Central memory CD8-positive, alpha-beta T cell (primary cell): ENCODE measurements at places on chromosomes 1 and 21.
A peak's percentile ranks its signal among the peaks of the same experiment; 100 is the strongest.

GRCh38 chr1:62476525-62477219 is 39.8 kb downstream of the USP1 start:
- no peak overlapping the region for H3K27ac ChIP-seq
- peaks cover 12% of the 10 kb centered on the region for H3K36me3 ChIP-seq
- no peak for DNase-seq
- H3K4me3 ChIP-seq, result no peak overlapping the region
- H3K4me1 ChIP-seq, result no peaks in the 10 kb centered on the region
- no peaks in the 10 kb centered on the region for H3K27me3 ChIP-seq

DNA sequence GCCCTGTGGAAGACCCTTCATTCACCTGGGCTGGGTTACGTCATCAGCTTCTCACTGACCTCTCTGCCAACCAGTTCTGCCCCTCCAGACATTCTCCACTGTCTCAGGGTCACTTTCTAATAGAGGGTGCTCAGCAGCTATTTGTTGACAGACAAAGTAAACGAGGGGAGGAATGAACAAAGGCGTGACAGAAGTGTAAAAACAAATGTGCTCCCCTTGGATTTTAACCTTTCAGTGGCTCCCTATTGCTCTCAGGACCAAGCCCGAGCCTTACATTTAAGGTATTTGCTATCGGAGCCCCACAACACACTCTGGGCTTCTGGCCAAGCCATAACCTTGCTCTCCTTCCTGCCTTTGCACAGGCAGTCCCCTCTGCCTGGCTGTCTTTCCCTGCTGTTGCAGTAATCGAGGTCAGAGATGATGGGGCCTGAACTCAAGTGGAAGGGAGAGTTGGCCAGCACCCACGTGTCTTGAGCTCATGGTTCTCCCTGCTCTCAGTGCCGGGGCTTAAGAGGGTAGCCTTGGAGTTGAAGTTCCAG is 9.3 kb upstream of the MARCKSL1 start:
- DNase-seq, result no peak
- no peak overlapping the region for H3K4me3 ChIP-seq
- H3K4me1 ChIP-seq, result peaks cover 46% of the 10 kb centered on the region
- H3K27ac ChIP-seq, result peak overlapping the region; percentile 62
- no peaks in the 10 kb centered on the region for H3K36me3 ChIP-seq

DNA sequence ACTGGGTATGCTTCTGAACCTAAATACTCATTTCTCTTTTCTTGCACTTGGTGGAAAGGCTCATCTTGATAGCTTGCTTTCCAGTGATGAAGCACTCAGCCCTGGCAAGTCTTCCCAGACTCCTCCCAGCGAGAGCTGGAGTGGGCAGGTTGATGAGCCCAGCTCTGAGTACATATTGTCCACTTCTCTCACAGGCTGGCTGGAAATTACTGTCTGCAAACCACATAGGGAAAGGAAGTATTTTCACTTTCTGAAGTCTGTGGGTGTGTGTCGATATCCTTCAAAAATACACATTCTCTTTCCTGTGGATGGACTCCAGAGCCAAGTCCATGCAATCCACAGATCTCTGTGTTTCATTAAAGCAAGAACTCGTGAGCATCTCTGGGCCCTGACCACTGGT is 38.7 kb upstream of the CNTN2 start:
- peaks cover 1% of the 10 kb centered on the region for H3K36me3 ChIP-seq
- H3K27me3 ChIP-seq, result peaks cover 55% of the 10 kb centered on the region
- H3K4me3 ChIP-seq, result no peak overlapping the region
- no peak for DNase-seq
- no peak overlapping the region for H3K27ac ChIP-seq

DNA sequence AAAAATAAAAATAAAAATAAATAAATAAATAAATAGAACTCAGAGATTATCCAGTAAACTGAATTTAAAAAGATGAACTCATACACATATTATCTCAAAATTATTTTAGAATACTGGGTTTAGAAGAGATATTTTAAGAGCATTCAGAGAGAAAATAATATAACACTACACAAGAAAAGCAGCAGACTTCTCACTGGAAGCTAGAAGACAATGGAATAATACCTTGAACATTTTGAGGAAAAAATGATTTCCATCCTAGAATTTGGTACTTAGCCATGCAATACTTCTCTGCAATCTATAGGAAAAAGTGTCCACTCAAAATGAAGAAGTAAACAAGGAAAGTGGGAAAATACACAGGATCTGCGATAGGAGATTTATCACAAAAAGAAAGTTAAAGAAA is 24.2 kb downstream of the TRMT1L start:
- H3K36me3 ChIP-seq, result peaks cover 43% of the 10 kb centered on the region
- no peaks in the 10 kb centered on the region for H3K4me1 ChIP-seq
- DNase-seq, result no peak
- no peak overlapping the region for H3K27ac ChIP-seq

DNA sequence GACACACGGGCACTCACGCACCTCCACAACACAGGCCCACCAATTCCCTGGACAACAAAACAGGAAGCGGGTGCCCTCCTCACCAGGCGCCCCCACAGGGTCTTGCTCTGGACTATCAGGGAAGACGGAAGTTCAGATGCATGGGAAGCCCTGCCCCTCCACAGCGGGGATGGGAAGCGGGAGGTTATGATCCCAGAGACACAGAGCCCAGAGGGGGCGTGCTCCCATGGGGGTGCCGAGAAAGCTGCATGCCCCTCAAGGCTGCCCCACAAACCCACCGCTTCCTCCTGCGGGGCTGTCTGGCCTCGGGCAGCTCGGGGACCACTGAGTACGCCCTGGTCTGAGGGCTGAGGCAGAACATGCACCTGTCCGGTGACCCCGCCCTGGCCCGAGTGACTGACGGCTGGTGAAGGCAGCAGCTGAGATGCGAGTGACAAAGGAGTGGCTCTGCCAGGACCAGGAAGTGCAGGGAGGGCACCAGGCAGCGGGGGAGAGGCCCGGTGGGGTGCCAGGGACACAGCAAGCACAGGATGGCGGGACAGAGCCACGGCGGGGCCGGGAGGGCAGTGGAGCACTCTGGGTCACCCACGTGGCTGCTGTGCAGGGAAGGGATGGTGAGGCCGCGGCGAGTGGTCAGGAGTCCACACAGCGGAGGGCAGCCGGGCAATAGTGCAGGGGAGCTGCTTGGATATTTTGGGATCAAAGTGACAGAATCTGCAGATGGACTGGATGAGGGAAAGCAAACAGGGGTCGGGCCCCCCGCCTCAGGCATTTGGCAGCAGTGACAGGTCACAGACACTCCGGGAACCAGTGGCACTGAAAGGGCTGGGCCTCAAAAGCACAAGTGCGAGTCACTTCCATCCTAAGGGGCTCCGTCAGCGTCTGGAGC is 18.6 kb downstream of the NADK start:
- peak overlapping the region; percentile 78 for H3K27ac ChIP-seq
- no peaks in the 10 kb centered on the region for H3K4me1 ChIP-seq
- peaks cover 44% of the 10 kb centered on the region for H3K36me3 ChIP-seq
- H3K4me3 ChIP-seq, result no peak overlapping the region
- DNase-seq, result no peak

DNA sequence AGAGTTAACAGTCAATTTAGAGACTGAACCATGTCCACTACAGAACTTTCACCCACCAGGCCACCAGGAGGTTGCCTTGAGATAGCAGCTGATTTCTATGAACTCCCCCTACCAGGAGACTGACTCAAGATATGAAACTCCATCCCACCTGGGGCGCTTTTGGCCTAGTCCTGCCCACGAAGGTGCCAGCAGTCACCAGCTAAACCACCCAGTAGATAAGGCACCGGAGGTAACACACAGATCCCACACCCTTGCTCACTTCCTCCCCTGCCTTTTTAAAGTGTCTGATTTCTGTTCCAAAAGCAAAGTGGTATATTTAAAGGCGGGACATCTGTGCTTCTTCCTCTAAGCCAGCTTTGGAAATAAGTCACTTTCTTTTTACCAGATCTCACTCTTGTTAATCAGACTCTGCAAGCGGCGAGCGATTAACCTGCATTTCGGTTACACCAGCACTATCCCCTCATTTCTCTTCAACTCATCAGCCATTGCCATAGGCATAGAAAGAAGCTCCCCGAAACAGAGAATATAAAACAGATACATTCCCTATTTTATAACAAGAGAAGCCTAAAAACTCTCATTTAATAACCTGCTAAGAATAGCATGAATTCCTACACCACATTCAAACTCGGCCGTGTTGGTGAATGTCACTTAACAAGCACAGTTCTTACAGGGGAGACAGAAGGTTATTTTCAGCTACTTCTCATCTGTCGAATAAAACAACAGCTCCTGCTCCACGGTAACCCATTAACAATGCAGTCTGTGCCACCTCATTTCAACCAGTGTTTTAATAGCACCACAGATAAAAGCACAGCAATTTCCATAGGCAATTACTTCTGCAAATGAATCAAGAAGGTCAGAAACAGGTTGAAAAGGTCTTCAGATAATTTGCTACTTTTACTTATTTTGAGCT is 318.1 kb downstream of the KCNH1 start:
- H3K4me3 ChIP-seq, result no peak overlapping the region
- H3K27ac ChIP-seq, result no peak overlapping the region
- DNase-seq, result no peak
- H3K4me1 ChIP-seq, result no peaks in the 10 kb centered on the region

DNA sequence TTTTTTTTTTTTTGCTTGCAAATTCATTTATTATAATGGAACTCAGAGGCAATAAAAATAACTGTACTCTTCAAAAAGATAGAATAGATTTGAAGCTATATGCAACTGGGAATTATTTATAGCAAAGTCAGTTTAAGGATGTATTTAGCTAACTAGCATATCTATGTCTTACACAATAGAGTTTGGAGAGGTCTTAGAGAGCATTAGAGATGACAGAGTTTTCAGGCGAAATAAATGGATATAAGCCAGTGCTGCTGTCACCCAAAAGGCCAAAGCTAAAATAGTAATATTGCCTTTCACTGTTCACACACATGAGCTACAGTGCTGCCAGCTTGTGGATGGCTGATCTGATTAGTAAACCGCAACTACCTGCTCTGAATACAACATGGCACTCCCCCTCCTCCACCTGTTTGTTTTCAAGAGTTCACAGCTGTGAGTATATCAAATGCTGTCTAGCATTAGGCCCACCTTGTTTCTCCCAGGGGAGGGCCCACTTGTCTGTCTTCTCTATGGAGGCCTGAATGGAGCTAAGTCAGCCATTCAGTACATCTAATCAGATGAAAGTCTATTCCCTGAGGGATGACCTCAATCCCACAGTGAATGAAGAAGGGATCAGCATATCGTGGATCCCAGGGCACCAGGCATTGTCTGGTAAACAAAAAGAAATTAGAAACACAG is 25.2 kb upstream of the SSX2IP start:
- H3K27ac ChIP-seq, result no peak overlapping the region
- no peaks in the 10 kb centered on the region for H3K4me1 ChIP-seq
- H3K4me3 ChIP-seq, result no peak overlapping the region
- DNase-seq, result no peak
- H3K36me3 ChIP-seq, result peaks cover 1% of the 10 kb centered on the region
- peaks cover 22% of the 10 kb centered on the region for H3K27me3 ChIP-seq

- H3K36me3 ChIP-seq, result peaks cover 59% of the 10 kb centered on the region
- H3K27me3 ChIP-seq, result no peaks in the 10 kb centered on the region
- DNase-seq, result peak; percentile 62
- peak overlapping the region; percentile 100 for H3K27ac ChIP-seq
Observed at GRCh38 chr1:206579747-206580437, 32.4 kb downstream of the EIF2D start.

DNA sequence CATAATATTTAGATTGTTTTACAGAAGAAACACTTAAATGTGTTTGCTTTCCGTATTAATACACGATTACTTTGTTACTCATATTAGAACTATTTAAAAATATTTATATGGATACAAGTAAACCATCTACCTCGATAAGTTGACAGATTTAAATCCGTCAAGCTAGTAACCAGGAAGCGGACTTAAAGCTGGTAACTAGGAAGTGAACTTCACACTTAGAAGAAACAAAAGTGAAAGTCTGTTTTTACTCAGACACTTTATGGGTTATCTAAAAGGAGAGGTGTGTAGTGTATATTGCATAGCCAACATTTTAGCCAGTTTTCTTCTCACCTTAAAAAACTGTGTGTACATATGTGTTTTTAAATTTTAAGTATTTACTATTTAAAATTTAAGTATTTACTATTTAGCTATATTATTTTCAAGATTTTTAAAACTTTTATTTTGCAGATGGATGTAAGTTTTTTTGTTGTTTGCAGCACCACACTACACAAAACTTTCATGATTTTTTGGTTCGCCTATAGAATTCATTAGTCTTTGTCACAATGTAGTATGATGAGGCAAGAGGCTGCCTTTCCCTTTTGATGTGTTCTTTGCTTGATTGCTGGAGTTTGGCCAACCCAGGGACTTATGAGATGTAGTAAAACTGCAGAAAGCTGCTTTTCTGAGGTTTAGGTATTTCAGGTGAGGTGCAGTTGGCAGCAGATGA is 2.7 kb downstream of the USP25 start:
- peak overlapping the region; percentile 95 for H3K27ac ChIP-seq
- H3K4me1 ChIP-seq, result peaks cover 48% of the 10 kb centered on the region
- H3K27me3 ChIP-seq, result no peaks in the 10 kb centered on the region
- H3K36me3 ChIP-seq, result peaks cover 8% of the 10 kb centered on the region
- DNase-seq, result no peak
- peak overlapping the region; percentile 98 for H3K4me3 ChIP-seq

DNA sequence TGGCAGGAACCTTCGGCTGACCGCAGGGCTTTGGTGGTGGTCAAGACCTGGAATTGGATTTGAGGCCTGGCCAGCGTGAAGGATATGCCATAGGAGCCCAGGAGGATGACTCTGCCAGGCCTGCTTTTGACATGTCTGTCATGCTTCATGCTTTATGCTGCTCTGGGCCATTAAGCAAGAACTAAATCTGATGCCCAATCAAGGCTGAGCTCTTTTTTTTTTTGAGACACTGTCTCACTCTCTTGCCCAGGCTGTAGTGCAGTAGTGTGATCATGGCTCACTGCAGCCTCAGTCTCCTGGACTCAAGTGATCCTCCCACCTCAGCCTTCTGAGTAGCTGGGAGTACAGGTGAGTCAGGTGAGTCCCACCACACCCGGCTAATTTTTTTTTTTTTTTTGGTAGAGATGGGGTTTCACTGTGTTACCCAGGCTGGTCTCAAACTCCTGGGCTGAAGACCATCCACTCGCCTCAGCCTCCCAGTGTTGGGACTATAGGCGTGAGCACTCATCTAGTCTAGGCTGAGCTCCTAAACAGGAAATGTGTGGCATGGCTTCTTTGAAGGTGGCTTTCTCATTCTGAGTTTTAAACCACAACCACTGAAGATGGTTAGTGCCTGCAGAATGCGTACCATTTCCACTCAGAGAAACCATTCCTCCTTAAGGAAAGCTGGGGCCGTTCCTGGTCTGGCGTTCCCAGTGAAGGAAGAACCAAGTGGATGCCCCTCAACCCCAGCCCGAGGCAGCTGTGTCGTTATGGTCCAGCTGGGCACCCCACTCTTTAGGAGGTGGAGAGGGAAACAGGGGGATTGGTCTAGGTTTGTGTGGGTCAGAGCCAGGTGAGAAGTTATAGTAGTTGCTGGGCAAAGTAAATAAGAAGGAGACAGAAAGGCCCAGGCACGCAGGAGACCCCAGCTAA is 34.2 kb upstream of the ATP5PO start:
- peaks cover 69% of the 10 kb centered on the region for H3K4me1 ChIP-seq
- H3K36me3 ChIP-seq, result peaks cover 31% of the 10 kb centered on the region
- DNase-seq, result peak; percentile 59
- peak overlapping the region; percentile 86 for H3K4me3 ChIP-seq

GRCh38 chr1:178019622-178020021 is 49.8 kb upstream of the SEC16B start:
- H3K4me1 ChIP-seq, result no peaks in the 10 kb centered on the region
- H3K27ac ChIP-seq, result no peak overlapping the region
- DNase-seq, result no peak
- peaks cover 2% of the 10 kb centered on the region for H3K36me3 ChIP-seq
- H3K27me3 ChIP-seq, result no peaks in the 10 kb centered on the region
